Posterior cingulate gyrus (tissue), 11 donors: ENCODE measurements at places on chromosomes 12 and 14.

GRCh38 chr14:71333705-71334104 is 426.4 kb downstream of the PCNX1 start:
- DNase-seq: no peak

DNA sequence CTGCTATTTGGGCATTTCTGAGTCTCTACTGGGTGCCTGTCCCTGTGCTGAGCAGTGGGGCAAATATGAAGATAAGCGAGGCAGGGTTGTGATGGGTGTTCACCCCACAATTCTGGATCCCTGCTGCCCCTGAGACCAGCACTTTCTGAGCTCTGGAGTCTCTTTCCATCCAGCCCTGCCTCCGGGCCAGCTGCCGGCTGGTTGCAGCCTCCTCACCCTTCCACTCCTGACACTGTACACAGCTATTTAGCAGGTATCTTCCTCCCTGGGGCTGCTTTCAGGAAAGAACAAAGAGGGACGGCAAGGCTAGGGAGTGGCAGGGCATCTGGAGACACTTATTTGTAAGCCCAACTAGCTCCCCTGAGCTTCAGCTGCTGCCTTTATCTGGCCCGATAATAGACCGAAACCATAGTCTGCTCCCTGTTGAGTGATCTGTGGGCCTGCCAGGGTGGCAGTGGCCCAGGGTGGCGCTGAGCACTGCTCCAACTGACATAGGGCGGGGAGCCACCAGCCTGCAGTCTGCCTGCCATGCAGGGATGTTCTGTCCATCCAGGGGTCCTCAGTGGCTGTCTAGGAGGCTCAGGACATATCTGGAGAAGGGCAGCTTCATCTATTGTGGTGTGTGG is 7.6 kb upstream of the KRT80 start:
- DNase-seq: no peak

GRCh38 chr14:45553981-45554380 is 301.0 kb upstream of the MIS18BP1 start:
- no peak for DNase-seq

- DNase-seq: no peak
These were observed 248.1 kb downstream of the APAF1 start for GRCh38 chr12:98893126-98893674.

DNA sequence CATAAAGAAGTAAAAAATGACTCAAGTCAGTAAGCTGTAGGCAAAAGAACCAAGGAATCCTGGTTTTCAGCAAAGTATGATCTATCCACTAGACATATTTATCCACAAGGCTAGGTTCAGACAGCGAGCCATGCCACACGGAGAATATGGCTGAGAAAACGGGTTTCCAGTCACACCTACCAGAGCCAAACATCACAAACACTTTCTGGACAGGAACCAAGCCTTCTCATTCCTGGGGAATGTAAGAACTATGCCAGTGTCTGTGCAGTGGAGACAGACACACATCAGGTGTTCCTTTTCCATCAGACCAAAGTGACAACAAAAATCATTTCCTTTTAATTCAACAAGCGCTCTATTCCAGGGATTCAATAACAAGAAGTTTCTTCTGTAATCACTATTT is 41.1 kb downstream of the AREL1 start:
- DNase-seq: no peak

- DNase-seq: no peak
These were observed 33.2 kb downstream of the RPH3A start for GRCh38 chr12:112824701-112825100.

- DNase-seq: no peak
These were observed 11.7 kb downstream of the SP1 start for GRCh38 chr12:53391724-53392123.

DNA sequence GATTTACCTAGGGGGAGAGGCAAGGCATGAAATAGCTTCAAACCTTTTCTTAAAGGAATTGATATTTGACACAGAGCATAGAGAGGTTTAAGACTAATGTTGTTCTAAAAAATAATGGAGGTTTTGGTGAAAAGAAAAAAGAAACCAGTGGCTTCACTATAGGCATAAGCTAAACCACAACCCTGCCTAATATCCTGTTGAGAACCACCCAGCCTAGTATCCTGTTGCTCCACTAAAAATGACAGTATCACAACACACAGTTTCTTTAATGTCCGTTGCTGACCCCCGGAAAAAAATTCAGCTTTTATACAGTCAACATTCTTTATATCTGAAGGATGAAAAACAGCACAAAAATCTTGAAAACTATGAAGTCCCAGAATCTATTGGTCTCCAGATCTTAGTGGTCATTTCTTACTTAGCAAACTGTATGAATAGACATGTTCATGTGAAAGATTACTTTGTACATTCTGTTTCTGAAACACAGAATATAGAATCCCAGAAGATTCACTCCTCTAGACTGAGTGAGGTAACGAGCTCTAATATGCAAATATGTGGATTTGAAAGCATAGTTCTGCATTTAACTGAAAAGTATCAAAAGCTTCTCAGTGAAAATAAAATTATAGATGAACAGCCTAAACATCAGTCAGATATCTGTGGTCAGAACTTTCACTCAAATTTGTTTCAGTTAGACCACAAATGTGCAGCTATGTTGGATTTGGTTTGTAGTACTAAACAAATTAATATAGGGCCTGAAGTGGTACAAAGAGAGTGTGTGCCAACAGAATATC is 40.5 kb downstream of the GALC start:
- DNase-seq: no peak

DNA sequence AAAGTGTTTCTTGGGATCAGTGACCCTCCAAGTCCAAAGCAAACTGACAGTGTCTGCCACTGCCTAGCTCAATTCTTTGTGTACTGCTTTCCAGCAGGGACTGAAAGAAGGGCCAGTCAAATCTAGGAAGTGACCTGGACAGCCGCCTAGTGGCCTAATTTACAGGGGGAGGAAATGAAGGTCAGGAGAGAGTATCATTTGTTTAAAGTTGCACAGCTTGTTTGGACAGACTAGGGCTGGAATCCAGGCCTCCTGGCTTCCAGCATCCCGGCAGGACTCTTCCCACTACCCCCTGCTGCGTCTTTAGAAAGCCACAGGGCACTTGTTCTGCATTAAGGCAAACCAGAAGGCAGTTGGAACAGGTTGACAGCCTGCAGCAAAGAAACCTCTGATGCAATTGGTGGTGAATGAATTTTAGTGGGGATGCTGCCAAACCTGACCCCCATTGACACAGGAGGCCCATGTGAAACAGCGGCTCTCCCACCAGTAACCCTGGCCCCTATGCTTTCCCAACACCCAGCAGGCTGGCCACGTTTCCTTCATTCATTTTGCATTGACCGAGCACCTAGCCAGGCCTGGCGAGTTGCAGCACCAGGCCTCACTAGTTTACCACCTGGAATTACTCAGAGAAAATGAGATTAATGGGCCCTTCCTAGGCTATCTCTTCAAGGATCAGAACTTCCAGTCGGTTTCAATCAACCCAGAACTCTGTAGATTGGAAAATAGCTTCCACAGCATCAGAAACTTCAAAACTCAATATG is 28.2 kb downstream of the GALNT16 start:
- no peak for DNase-seq

DNA sequence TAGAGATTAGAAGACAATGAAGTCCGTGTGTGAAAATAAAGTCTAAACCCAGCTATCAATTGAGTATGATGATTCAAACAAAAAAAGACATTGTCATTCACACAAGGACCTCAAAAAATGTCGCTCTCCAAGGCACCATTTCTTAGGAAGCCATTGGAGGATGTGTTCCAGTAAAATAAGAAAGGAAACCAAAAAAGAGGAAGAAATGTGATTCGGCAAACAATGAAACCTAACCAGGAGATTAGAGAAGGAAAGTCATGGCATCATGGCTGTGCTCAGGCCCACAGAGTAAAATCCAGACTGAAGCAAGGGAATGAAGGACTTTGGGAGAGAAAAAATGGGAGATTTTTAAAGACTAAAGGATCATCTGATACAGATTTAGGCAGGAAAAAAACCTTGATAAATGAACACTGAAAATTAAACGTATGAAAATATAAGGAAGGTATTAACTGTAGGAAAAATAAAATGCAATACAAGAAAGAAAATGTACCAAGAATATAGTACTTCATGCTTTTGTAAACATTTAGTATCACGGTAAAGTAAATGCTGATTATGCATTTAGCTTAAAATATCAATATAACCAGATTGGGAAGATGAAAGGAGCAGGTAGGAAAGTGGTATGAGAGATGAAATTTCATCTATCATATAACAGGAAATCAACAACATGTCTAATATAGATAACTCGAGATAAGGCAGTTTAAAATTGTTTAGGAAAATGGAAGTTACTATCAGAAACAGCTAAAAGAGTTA is 38.2 kb upstream of the MTHFD1 start:
- no peak for DNase-seq

DNA sequence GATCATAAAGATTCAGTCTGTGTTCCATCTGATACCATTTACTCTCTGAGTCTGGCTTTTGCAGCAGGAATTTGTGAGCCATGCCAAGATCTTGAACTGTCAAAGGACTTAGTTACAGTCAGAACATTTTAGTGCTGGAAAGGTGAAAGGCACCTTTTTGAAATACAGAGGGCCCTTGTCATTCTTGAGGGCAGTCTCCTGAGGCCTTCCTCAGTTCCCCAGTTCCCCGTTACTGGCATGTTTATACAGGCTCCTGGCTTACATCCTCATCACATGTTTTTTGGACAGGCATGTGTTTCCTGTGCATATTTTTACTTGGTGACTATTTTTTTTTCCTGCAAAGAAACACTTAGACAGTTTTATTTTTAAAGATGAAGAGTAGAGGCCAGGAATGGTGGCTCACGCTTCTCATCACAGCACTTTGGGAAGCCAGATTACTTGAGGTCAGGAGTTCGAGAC is 21.0 kb downstream of the CFAP54 start:
- DNase-seq: no peak

- DNase-seq: no peak
These were observed 42.9 kb downstream of the ITPK1 start for GRCh38 chr14:93072659-93073357.

DNA sequence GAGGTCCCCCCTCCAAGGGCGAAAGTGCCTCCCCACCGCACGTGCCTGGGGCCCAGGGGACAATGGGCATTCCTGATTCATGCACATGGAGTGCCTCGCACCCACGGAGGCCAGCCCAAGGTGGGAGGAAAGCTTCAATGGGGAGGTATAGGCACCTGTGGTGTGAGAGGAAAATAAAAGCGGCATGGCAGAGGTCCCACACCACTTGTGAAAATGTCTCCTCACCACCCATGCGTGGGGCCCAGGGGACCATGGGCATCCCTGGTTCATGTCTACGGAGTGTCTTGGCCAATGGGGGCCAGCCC is 384.7 kb downstream of the ALG10 start:
- peak; percentile 2 for DNase-seq

GRCh38 chr12:2876431-2877046 is 435 bp downstream of the FOXM1 start:
- DNase-seq: no peak

DNA sequence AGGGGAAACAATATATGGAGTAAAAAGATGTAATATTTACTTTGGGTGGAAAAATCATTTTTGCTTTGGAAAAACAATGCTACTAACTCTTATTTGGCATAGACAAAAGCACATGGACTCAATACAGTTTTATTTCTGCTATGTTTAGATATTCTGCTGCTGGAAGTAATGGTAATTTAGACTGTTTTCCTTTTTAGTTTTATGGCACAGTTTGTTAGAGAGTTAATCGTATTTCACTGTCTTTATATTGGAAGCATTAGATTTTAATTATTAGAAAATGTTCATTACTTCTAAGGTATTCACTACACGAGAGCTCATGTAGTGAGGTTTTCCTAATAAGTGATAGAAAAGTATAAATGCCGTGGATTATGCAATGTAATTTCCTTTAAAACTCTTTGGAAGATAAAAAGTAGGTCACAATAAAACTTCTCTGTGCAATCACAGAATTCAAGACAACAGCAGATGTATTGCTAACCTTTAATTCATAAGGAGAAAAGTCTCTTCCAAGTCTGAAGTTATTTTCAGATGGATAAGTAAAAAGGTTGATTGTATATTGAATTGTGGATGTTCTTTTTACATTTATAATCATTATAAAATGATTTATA is 851.8 kb downstream of the TMTC2 start:
- no peak for DNase-seq

- no peak for DNase-seq
These were observed 303.9 kb downstream of the TTC6 start for GRCh38 chr14:37899365-37899764.

- no peak for DNase-seq
These were observed 15.4 kb downstream of the PLEKHG3 start for GRCh38 chr14:64719601-64720000.

DNA sequence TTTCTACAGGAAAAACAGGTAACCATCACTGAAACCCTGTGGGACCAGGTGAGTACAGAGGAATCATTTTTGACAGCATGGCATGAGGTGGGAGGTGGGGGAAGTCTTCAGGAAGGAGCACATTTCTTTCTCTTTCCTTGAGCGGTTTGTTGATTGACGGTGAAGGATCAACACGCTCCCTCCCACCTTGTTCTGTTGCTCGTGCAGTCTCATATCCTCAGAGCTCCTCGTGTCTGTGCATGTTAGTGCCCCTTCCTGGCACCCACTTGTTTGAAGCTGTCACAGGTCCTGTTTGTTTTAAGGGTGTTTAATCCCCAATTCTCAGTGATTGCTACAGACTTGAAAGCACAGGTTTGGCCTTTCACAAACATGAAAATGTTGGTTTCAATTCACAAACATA is 4.4 kb downstream of the C12orf54 start:
- no peak for DNase-seq

- no peak for DNase-seq
These were observed 87.1 kb downstream of the TMCC3 start for GRCh38 chr12:94563286-94563685.

GRCh38 chr12:6823182-6824084 is 1.8 kb downstream of the GPR162 start:
- no peak for DNase-seq

DNA sequence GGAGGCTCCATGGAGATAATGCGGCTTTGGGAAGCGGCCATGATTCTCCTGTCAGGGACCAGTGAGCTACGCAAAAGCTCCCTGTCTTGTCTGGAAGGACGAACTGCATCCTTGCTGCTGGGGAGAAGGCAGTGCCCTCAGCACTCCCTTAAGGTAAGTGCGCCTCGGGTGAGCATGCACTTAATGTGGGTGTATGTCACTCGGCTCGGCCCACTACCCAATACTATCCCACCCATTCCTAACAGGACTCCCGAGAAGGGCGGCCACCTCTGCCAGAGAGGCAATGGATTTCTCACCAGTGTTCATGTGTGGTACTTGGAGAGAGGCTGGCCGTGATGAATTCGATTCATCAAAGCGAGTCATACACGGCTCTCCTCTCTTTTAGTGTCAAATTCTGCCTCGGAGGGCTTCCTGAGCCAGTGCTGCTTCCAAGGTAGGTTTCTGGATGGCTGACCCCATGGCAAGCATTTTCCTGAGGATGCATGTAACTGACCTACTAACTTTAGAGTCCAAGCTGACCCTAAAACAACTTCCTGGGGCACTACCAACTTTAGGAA is 151.7 kb upstream of the RTL1 start:
- DNase-seq: no peak

- no peak for DNase-seq
These were observed 239.9 kb upstream of the MIS18BP1 start for GRCh38 chr14:45492876-45493275.

- no peak for DNase-seq
These were observed 5.0 kb downstream of the GAPDH start for GRCh38 chr12:6539314-6539682.
